ENCODE measurements at places on chromosomes 12 and 14.

- DNase-seq, result no peak
Measured at GRCh38 chr12:89846473-89847055, 137.9 kb upstream of the ATP2B1 start.

DNA sequence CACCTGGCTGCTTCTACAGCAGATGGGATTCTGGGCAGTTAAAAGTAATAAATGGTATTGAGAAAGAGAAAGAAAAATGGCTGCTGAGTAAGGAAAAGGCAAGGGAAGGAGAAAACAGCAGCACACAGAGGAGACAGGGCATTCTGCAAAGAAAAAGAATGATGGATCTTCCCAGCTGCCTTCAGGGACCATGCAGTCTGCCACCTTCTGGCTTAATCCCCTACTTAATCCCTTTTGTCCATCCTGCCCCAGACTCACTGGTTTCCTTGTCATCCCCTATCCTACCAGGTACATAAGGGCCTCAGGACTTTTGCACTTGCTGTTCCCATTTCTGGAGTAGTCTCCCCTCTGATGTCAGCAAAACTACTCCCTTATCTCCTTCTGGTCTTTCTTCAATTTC, 107.6 kb downstream of the GAS2L3 start:
- DNase-seq, result no peak

- DNase-seq, result peak; percentile 74
Measured at GRCh38 chr14:49970474-49971147, 77.7 kb downstream of the ARF6 start.

GRCh38 chr14:33964599-33965317, 13.9 kb upstream of the EGLN3 start:
- DNase-seq, result no peak

- DNase-seq, result peak; percentile 86
Measured at GRCh38 chr14:70882776-70883492, 24.3 kb upstream of the PCNX1 start.

- no peak for DNase-seq
Measured at GRCh38 chr12:13074396-13075117, 28.9 kb downstream of the GSG1 start.

- DNase-seq, result no peak
Measured at GRCh38 chr12:132129007-132129406, 15.1 kb downstream of the DDX51 start.

DNA sequence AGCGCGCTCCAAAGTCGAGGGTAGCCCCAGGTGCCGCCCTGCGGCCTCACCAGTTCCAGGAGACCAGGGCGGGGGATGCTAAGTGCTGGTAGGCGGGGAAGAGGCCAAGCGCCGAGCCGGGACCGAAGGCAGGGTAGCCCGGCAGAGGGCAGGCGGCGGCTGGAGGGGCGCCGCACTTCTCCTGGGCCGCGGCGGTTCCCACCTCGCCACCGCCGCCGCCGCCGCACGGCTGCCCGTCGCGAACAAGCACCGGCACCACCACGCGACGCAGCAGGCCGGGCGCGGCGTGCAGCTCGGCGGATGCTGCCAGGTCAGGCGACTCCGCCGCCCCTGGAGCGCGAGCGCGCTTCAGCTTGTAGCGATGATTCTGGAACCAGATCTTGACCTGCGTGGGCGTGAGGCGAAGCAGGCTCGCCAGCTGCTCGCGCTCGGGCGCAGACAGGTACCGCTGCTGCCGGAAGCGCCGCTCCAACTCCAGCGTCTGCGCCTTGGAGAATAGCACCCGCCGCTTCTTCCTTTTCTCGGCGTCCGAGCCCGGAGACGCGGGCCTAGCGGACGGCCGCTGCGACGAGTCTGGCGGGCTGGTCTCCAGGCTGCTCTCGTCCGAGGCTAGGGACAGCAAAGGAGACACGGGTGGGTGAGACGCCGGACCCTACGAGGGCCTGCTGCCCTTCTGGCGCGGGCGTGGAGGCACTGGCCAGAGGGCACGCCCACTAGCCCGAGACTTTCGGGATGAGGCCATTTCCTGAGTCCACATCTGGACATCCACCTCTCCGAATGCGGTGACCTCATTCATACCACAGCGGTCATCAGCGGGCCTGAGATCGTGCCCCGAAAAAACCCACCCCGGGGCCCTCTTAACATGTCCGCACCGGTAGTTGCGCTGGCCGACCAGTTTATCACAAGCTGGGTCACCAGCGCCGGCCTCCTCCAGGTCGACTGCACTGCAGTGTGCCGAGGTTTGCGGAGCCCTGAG, 1.3 kb downstream of the NKX2-8 start:
- peak; percentile 30 for DNase-seq

DNA sequence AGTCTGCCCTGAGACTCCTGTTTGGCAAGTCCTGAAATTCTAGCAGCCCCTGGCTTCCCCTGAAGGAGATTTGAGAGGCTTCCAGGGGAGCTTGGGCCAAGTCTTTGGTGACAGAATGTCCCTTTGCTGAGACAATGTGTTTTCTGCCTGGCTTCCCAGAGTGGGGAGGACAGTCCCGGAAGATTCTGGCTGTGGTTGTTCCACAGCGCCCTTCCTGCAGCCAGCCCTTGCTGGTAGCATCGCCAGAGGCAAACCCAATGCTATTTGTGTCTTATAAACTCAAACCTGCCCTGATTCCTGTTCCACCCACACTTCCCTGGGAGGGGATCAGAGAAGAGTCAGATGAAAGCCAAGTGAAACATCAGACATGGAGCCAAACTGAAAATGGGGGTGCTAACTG, 56.4 kb upstream of the OAS1 start:
- DNase-seq, result no peak

GRCh38 chr12:28759333-28759732, 389.7 kb upstream of the FAR2 start:
- peak; percentile 62 for DNase-seq

- no peak for DNase-seq
Measured at GRCh38 chr14:78245238-78245637, 75.1 kb downstream of the NRXN3 start.

- DNase-seq, result no peak
Measured at GRCh38 chr14:93005838-93006237, 82.9 kb downstream of the CHGA start.

- DNase-seq, result peak; percentile 2
Measured at GRCh38 chr12:28711421-28711820, 437.7 kb upstream of the FAR2 start.

DNA sequence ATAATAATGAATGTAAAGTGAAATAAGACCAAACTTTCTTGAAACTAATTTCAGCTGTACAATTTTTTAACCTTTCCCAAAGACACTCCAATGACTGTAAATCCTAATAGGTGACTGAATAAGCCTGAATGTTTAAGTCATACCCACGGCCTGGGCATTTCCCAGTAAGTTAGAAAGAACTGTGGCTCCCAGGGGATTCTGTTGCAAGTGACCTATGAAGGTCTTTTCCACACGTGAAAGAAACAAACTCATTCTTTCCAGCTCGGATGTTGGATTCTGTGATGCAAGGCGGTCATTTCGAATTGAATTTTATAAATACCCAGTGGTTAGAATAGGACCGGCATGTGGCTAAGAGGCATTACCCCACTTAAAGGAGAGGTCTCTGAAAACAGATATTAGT, 1134.4 kb downstream of the GALC start:
- no peak for DNase-seq

DNA sequence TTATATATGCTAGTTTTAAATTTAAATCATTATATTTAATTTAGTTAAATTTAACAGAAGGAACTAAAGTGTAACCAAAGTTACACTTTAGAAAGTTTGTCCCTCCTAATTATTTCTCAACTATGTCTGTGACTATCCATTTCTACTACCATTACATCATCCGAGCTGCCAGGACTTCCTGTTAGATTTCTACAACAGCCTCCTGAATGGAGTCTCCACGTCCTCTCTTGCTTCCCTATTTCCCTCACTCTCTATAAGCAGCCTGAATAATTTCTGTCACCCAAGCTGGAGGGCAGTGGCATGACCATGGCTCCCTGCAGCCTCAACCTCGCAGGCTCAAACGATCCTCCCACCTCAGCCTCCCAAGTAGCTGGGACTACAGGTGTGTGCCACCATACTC, 84.1 kb downstream of the TTC7B start:
- DNase-seq, result no peak

- no peak for DNase-seq
Measured at GRCh38 chr12:84166812-84167211, 745.8 kb downstream of the SLC6A15 start.

GRCh38 chr12:121050725-121051124, 11.7 kb upstream of the OASL start:
- DNase-seq, result peak; percentile 31

DNA sequence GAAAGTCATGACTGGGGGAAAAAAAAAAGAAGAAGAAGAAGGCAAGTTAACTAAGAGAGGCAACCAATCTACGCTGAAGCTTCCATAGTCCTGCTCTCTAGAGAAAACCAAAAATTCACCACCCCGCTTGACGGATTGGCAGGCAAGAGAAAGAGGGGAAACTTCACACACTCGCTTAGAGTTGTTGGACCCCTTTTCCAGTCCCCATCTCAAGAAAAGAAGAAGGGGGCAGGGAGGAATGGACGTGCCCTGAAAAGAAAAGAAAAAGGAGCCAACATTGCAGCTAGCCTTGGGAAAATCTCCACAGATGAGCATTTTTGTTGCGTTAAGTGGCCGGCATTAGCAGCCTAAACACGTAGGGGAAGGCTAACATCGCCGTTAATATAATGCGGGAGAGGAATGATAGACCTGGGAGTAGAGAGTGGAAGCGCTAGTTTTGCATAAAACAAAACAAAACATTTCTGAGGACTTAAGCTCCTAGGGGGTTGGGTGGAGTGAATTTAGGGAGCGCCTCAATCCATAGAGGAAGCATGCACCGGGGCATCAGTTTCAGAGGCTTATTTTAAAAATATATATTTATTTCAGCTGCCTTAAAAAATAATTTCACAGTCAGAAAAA, 11.3 kb upstream of the FOXG1 start:
- no peak for DNase-seq

GRCh38 chr14:100837805-100838350, 12.0 kb downstream of the MEG3 start:
- DNase-seq, result no peak

GRCh38 chr12:32765906-32766305, 10.2 kb upstream of the YARS2 start:
- peak; percentile 22 for DNase-seq

- peak; percentile 39 for DNase-seq
Measured at GRCh38 chr12:10235761-10236631, 23.3 kb downstream of the GABARAPL1 start.

- peak; percentile 30 for DNase-seq
Measured at GRCh38 chr12:56129206-56129941, 1.3 kb downstream of the ESYT1 start.

- peak; percentile 67 for DNase-seq
Measured at GRCh38 chr14:75295491-75296345, 17.1 kb downstream of the FOS start.

GRCh38 chr12:571795-572531, 91.3 kb downstream of the NINJ2 start:
- peak; percentile 13 for DNase-seq

GRCh38 chr12:56034586-56035332, 7.0 kb upstream of the RPS26 start:
- no peak for DNase-seq

DNA sequence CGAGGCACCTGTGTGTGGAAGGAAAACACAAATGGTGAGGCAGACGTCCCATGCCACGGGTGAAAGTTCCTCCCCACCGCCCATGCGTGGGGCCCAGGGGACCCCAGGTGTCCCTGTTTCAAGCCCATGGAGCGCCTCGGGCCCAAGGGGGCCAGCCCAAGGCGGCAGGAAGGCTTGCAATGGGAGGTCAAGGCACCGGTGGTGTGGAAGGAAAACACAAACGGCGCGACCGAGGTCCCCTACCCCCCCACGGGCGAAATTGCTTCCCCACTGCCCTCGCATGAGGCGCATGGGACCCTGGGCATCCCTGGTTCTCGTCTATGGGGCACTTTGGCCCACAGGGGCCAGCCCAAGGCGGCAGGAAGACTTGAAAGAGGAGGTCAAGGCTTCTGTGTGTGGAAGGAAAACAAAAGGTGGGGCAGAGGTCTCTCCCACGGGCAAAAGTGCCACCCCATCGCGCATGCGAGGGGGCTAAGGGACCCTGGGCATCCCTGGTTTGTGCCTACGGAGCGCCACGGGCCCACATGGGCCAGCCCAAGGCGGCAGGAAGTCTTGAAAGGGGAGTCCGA, 379.4 kb downstream of the ALG10 start:
- DNase-seq, result no peak

GRCh38 chr14:96042248-96042930, 3.2 kb downstream of the C14orf132 start:
- peak; percentile 71 for DNase-seq

GRCh38 chr14:47929334-47929733, 253.9 kb upstream of the MDGA2 start:
- DNase-seq, result no peak

- no peak for DNase-seq
Measured at GRCh38 chr12:103197725-103198388, 240.4 kb downstream of the ASCL1 start.

GRCh38 chr12:96814200-96814599, 92.9 kb upstream of the NEDD1 start:
- no peak for DNase-seq

DNA sequence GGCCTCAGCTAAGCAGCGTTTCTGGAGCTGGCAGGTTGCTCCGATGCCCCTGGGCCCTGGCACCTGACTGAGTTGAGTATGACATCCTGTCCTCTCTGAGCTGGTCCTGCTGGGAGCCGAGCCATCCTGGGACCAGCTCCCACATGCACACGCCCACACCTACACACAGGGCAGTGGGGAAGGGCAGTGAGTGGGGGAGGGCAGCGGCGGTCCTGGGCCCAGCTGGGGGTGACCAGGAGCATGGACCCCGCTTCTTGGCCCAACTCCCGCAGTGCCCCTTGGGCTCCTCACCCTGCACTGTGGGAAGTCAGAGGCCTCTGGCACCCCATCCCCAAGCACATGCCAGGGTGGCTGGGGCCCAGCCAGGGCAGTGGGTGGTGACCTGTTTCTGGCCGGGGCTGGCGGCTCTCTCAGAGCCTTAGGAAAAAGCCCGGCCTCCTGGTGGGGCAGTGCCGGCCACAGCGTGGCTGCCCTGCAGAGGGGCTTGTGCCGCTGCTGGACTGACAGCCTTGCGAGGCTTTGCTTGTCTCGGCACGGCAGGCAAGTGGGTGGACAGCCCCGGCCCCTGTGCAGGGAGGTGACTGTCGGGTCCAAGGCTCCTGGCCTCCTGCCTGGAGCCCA, 5.9 kb upstream of the CRIP2 start:
- DNase-seq, result no peak

- peak; percentile 74 for DNase-seq
Measured at GRCh38 chr12:12278899-12279298, 12.1 kb upstream of the LRP6 start.

- no peak for DNase-seq
Measured at GRCh38 chr14:30980980-30981379, 44.5 kb upstream of the AP4S1 start.

- DNase-seq, result no peak
Measured at GRCh38 chr12:131867891-131868675, 26.3 kb upstream of the ULK1 start.

DNA sequence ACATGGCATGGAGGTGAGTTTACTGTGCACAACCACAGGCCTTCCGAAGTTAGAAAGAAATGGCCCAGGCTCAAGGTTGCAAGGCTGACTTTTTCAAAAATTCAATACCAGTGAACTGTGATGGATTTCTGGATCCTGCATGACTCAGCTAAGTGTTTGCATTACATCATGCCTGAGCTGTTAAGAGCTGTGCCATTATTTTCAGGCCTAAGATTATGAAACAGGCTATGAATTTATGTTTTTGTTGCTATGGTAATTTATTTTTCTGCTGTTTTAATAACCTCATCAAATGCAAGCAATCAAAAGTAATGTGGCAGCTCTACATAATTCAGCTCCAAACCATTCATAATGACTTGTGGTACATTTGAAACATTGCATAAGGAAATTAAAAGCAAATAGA, 457.7 kb upstream of the TMEM132C start:
- peak; percentile 83 for DNase-seq
